ENCODE measurements at places on chromosomes 11 and 22.

- no peak for DNase-seq
Observed at GRCh38 chr11:115778928-115779650, 274.9 kb upstream of the CADM1 start.

GRCh38 chr11:128901653-128902514 lies 10.7 kb downstream of the KCNJ5 start:
- DNase-seq: no peak

DNA sequence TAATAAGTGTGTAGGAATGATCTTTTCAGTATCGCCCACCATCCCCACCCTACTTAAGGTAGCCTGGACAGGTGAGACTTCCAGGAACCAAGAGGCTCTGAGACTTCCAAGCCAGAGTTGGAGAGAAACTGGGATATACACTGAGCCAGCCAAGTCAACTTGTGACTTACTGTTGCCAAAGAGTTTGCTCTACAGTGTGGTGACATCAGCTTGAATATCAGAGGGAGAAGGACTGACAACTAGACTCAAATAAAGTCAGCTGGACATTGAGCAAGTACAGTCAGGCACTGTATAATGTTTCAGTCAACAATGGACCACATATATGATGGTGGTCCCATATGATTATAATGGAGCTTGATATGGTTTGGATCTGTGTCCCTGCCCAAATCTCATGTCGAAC lies 1.2 kb upstream of the MMP10 start:
- no peak for DNase-seq

DNA sequence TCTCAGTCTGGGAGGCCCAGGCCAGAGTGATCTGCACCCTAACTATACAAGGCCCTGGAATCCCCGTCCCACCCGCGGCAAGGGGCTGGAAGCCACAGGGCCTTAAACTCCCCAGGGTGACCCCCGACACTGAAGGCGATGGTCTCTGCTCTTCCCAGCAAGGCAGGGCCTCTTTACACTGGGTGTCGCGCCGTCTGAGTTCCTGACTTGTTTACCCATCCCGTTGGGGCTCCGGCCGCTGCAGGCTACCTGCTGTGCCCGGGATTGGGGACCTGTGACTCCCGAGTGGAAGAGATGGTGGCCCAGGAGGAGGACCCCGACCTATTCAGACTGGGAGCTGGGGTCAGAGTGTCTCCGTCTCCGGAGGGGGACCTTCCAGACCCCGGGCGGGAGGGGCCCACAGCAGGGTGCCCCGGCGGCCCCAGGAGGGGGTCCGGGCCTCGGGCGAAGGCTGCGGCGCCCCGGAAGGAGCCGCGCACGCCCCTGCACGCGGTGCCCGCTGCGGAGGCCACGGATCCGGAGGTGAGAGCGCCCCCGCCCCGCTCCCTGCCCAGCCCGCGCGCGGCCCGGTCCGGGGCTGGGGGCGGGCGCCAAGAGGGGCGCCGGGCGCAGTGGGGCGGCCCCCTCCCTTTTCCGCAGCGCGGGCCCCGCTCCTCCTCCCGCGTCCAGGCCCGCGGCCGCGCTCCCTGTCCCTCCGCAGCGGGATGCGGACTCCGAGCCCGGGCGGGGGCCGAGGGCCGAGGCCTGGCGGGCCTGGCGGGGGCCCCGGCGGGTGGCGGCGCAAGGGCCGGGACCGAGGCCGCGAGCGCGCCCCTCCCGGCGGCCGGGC lies 560 bp upstream of the MPPED1 start:
- DNase-seq: no peak

- DNase-seq: no peak
Observed at GRCh38 chr11:2818021-2818420, 67.6 kb downstream of the CDKN1C start.

DNA sequence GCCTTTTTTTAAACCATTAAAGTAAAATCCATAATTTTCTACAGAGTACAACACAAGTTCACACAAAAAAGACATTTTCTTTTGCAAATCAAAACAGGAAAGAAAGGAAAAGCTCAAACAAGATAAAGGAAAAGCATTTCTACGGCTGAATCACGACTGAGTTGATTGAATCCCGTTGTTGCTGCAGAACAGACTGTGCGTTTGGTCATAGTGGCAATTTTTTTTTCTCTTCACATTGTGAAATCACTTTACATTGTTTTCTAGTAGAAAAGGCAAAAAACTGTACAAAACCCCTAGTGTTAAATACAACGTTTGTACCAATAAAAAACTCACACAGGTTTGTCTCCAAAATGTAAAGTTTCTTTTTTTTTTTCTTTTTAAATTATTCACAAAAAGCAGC lies 17.3 kb upstream of the RAPSN start:
- DNase-seq: no peak

- DNase-seq: no peak
Observed at GRCh38 chr22:26883393-26883792, 226.0 kb downstream of the MIAT start.

- DNase-seq: no peak
Observed at GRCh38 chr11:62965574-62965973, 19.2 kb downstream of the SLC22A6 start.

- no peak for DNase-seq
Observed at GRCh38 chr22:24021304-24021703, 10.2 kb downstream of the CABIN1 start.

GRCh38 chr11:16876053-16876752 lies 137.8 kb downstream of the C11orf58 start:
- no peak for DNase-seq

- no peak for DNase-seq
Observed at GRCh38 chr11:76392870-76393269, 11.7 kb downstream of the GVQW3 start.

DNA sequence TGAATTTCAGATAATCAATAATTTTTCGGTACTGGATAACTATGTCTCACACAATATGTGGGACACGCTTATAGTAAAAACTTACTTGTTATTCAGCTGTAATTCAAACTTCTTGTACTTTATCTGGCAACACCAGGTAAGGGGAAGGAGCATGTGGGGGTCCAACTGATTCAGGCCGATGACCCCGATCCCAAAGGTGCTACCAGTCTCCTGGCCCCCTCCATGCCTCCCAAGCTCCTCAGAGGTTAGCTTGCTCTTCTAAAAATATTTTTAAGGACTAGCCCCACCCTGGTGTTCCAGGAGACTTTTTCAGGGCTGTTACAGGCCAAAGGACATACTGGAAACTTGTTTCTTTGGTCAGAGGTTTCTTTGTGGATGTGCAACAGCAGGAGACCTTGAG lies 61.8 kb upstream of the ALX4 start:
- no peak for DNase-seq

DNA sequence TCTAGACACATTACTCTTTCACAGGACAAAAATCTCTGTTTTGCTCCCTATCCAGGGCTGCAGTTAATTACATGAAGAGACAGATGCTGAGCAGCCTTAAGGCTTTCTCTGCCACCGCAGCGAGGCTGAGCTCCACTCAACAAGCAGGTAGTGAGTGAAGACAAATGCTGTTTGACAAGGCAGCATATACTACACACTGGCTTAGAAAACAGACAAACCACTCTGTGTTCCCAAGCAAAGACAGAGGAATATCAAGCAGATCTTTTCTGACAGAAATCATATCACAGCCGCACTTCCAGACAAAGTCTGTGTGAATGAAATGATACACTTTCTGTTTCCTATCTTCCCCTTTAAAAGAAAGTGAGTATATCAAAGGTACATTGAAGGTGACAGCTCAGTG lies 368.1 kb downstream of the DCDC1 start:
- no peak for DNase-seq

DNA sequence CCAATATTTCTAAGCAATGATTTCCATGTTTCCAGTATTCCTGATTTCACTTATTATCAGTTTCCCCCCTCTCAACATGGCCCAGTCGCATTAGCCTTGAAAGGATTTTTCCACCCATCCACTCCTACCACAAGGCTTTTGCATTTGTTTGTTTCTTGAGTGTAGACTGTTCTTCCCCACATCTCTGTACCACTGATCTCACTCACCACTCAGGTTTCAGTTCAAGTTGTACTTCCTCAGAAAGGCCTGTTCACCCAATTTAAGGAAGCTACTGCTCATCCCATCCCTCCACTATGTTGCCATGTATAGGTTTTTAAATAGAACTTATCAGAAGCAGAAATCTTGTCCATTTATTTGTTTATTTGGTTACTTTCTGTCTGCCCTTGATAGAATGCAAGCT lies 472.3 kb downstream of the FAM181B start:
- DNase-seq: no peak

- DNase-seq: no peak
Observed at GRCh38 chr11:122995526-122995925, 13.9 kb upstream of the BSX start.

- no peak for DNase-seq
Observed at GRCh38 chr22:44332946-44333345, 20.2 kb upstream of the SHISAL1 start.

GRCh38 chr11:70397336-70397982 lies 870 bp upstream of the CTTN start:
- peak; percentile 88 for DNase-seq

GRCh38 chr22:22689621-22690345 lies 45.4 kb downstream of the GGTLC2 start:
- DNase-seq: no peak

DNA sequence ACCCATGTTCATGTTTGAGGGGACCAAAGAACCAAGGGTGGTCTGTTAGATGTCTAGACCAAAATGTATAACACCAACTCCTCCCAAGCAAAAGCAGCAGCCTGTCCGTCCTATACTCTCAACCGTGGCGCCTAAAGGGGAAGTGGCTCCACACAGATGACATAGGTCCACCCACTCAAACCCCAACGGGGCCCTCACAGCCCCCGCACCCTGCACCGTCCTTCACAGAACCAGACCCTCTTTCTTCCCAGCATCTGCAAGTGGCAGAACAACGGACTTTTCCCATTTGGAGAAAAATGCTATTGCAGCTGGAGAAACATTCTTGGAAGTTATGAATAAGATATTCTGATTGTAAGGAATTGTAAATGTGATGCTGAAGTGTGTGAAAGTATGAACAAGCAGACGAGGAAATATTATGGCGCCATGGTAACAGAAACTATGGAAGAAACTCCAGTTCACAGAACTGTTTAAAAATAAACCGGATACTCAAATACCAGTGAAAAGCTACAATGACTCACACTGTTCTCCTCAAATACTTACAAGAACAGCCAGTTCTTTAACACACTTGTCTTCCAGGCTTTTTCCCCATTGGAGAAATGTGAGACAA lies 76.5 kb upstream of the ARFGAP3 start:
- peak; percentile 88 for DNase-seq

DNA sequence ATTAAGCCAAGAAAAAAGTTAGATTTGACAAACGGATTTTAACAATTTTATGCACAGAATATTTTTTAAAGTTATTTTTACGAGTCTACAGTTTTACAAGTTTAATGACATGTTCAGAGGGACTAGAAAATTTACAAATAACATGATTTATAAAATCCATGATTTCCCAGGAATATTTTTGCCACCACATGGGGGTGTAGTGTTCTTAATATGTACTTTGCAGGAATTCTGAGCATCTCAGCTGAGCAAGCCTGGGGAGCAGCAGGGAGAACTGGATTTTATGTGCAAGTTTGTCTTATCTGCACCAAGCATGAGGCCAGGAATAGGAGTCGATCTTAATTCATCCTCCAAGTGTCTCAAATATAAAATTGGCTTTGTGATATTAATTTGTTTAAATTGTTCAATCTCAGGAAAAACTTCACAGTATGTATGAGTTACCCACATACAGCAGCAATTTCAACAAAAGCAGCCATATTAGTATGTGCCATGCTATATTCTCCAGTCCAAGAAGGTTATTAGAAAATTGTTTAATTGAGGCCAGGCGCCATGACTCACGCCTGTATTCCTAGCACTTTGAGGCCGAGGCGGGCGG lies 826.3 kb downstream of the DLG2 start:
- DNase-seq: no peak

DNA sequence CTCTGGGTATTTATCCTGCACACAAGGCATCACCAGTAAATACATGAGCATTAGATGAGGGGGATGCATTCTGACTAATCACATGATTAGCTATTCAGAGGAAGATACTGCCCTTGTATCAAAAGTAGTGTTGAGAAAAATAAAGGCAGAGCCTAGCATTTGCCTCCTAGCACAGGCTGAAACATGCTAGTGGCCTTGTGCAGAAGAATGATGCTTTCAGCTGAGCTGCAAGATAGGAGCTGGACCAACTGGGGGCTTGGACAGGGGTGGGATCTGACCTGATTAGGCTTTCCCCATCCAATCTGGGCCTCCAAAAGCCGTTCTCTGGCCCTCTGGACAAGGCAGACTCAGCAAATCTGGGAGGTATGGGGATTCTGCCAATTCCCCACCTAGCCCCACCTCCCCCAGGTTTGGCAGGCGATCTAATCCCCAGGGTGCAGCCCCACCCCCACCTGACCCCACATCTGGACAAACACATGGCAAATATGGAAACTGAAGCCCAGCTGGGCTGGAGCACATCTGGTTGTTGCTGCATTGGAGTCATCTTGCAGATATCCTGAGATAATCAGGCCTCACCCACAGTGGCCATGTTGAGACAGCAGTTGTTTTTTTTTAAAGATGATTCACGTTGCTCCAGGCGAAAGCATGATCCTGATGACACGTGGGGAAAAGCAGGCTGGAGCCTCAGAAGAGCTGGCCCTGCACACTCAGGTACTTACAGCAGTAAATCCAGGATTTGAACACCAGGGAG lies 4.4 kb upstream of the MISFA start:
- no peak for DNase-seq

DNA sequence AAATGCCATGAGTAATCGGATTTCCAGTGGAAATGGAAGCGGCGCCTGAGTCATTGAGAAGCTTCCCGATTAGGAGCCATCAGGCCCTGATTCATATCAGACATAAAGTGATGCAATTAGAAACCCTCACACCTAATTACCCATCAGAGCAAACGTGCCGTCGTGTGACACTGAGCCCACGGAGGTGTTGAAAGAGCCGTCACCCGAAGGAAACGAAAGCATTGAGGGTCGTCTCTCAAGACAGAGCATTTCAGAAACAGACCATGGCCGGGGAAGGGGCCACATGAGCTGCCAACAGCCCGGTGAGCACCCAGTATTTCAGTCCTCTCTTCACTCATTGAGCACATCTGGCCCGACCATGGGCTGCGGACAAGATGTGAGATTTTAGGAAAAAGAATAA lies 829.3 kb downstream of the TBC1D22A start:
- no peak for DNase-seq

GRCh38 chr11:30729187-30729713 lies 143.1 kb upstream of the MPPED2 start:
- no peak for DNase-seq

- no peak for DNase-seq
Observed at GRCh38 chr11:128502726-128503125, 84.6 kb downstream of the ETS1 start.

GRCh38 chr22:40153192-40153591 lies 24.5 kb upstream of the TNRC6B start:
- DNase-seq: no peak

GRCh38 chr22:46417769-46418168 lies 82.3 kb downstream of the TRMU start:
- DNase-seq: no peak

- DNase-seq: no peak
Observed at GRCh38 chr11:131889146-131889577, 518.7 kb downstream of the NTM start.

DNA sequence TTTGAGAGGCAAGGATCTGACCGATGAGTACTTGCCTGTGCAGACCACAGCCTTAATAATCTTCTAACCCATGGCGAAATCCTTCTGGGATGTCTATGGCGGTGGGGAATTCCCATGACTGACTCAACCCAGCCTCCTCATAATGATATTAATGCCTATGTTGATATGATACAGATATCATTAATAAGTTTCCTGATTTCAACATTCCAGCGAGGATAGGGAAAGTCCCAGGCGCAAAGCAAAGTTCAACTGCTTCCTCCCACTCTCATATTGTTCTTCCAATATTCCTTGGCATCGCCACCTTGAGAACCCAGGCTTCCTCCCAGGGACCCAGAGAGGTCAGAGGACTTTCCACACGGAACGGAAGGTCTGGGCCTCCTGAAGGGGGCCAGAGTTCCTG lies 110.3 kb upstream of the TMEM45B start:
- DNase-seq: no peak
